ENCODE measurements at places on chromosomes 12 and 14.
A peak's percentile ranks its signal among the peaks of the same experiment; 100 is the strongest.

- peak; percentile 79 for DNase-seq
Measured at GRCh38 chr14:49687942-49688700, at the start of gene POLE2. Gene POLE2, minus strand, starts transcription at chr14:49688214. Its CDS starts 11 bp downstream, at chr14:49688203.

- DNase-seq, result no peak
Measured at GRCh38 chr12:101841069-101841468, 10.3 kb upstream of the GNPTAB start.

DNA sequence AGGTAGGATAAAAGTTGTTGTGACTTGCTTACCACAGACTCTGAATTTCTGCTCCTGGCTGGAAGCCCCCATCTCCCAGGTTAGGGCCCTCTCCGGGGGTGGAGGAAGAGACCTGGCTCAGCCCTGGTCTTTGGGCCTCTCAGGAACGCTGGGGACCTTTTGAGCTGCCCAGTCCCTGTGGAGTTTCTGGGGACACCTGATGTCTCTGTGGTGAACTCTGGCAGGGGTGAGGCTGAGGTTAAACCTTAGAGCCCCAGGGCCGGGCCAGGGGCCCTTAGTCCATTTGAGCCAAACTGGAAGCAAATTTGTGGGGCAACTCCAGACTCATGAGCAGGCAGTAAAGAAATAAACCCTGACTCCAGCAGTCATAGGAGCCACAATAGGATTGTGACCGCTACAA lies 112.1 kb downstream of the ADGRD1 start:
- DNase-seq, result no peak

DNA sequence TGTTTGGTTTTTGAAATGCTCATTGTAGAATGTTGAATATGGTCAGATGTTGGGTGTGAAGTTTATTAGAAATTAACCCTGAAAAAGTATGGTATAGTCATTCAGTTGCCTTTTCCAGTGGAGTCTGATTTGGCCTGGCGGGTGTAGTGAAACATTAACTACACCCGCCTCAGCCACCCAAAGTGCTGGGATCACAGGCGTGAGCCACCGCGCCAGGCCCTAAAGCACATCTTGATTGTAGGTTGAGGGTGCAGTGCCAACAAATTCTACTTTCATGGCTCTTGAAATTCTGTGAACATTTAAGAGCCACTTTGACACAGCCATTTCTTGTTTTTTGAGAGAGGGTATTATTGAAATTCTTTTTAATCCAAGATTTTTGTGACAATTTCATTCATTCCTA lies 624.9 kb downstream of the DIO2 start:
- no peak for DNase-seq

GRCh38 chr12:108858311-108859074 lies 1.1 kb upstream of the SSH1 start:
- DNase-seq, result no peak

- DNase-seq, result no peak
Measured at GRCh38 chr14:104830781-104831180, 29.9 kb downstream of the ZBTB42 start.

DNA sequence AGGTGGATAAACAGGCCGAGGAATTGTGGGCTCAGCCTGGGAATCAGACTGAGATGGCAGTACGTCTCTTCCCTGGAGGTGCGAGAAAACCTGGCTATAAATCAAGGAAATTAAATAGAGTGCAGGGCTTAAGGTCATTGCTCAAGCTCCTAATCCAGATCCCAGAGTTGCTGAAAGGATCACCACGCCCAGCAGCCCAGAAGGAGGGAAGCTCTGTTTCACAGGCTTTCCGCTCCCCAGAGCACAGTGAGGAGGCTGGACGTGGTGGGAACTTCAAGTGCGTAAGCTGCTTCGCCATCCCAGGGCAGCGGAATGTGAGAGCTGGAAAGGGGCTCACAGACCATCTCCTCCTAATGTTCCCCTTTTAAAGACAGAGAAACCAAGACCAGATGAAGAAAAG lies 651.6 kb upstream of the TBX3 start:
- no peak for DNase-seq

DNA sequence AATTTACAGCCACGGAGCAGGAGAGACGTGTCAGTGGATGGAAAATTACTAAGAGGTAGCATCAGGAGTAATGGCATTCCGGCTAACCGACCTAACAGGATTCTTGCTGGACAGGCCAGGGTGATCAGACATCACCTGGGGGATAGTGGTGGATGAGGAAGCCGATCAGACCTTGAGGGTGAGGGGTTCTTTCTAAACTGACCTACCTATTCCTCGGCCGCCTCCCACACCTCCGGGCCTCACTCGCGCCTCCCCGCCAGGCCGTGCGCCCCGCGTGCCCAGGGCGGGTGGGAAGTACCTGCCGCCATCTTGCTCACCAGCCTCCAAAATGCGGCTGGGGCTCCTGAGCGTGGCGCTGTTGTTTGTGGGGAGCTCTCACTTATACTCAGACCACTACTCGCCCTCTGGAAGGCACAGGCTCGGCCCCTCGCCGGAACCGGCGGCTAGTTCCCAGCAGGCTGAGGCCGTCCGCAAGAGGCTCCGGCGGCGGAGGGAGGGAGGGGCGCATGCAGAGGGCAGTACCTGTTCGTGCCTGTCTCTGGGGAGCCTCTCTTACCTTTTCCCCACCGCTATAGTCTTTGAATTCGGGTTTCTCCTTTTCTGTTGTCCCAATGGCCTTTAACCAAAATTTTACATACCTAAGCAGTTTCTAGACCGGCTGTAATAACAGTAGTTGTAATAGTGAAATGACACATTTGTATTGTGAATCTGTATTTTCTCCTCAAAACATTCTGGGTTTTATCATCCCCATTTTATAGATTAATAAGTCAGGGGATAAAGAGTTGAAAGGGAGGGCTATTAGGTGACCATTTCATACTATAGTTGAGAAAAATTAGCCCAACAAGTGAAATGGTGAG lies at the start of gene TMPRSS12:
TSS of gene TMPRSS12 (plus strand) at position 290 of the 857 bp plus-strand sequence. CDS start at position 329, 39 bp downstream.
- peak; percentile 9 for DNase-seq

DNA sequence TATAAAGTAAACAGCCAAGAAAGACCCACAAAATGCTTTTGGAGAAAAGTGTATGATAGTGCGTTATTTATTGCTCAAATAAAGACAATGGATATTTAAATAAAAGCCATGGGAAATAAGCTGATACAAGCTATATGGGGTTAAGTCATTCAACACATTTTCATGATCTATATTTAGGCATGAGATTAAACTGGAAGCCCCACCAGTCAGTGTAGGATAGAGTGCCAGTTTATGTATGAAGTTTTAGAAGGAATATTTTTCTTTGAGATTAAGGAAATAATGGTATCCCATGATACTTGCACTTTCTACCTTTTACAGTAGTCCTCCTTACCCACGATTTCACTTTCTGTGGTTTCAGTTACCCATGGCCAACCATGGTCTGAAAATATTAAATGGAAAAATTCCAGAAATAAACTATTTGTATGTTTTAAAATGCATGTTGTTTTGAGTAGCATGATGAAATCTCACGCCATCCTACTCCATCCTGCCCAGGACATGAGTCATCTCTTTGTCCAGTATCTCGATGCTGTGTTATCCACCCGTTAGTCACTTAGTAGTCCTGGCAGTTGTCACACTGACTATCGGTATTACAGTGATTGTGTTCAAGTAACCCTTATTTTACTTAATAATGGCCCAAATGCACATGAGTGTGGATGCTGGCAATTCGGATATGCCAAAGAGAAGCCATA lies 22.3 kb downstream of the SYT1 start:
- DNase-seq, result no peak

- no peak for DNase-seq
Measured at GRCh38 chr14:31954991-31955390, 122.1 kb upstream of the ARHGAP5 start.

DNA sequence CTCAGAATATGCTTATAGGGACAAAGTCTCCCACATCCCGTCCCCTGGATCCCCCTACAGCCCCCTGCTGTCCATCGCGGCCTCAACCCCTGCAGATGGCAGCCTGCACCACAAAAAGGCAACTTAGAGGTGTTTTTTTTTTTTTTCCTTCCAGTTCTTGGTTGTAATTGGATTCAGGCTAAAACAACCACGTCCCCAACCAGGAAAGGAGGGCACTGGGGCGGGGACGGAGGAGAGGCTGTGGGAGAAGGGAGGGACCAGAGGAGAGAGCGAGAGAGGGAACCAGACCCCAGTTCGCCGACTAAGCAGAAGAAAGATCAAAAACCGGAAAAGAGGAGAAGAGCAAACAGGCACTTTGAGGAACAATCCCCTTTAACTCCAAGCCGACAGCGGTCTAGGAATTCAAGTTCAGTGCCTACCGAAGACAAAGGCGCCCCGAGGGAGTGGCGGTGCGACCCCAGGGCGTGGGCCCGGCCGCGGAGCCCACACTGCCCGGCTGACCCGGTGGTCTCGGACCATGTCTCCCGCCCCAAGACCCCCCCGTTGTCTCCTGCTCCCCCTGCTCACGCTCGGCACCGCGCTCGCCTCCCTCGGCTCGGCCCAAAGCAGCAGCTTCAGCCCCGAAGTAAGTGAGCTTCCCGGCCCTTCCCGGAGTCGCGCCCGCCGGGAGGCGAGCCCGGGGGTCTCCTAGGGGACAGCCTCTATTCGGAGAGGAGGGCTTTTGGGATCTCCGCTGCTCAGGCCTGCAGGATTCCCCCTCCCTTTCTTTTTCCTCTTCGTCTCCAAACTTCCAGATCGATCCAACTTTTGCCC lies at the start of gene MMP14:
TSS of gene MMP14 (plus strand) at position 285 of the 813 bp plus-strand sequence. CDS start at position 518, 233 bp downstream.
- no peak for DNase-seq

- no peak for DNase-seq
Measured at GRCh38 chr14:85533861-85534291, 3.9 kb downstream of the FLRT2 start.

- no peak for DNase-seq
Measured at GRCh38 chr12:94318181-94318580, 141.5 kb downstream of the CEP83 start.

GRCh38 chr14:52789118-52789517 lies 2.3 kb downstream of the GNPNAT1 start:
- no peak for DNase-seq

DNA sequence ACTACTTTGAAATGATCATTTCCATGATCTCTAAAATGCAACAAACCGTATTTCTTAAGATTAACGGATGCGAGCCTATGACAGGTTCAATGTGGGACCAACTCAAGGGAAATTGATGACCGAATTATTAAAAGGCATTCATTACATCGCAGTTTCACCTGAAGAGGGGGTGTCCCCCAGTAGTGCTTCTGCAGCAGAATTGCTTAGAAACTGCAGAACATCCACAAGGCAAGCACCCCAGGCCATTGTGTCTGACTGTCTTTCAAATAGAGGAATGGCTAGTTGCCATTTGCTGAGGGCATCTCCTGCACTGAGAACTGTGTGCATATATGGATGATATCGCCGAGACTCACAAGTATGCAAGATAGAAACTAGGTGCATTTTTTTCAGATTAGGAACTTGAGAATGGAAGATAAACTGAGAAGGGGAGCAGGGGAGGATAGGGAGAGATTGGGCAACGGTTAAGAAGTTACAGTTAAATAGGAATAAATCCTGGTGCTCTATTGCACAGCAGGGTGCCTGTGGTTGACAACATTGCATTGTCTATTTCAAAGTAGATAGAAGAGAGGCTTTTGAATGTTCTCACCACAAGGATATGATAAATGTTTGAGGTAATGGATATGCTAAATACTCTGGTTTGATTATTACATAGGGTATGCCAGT lies 234.3 kb upstream of the PLEKHG7 start:
- DNase-seq, result no peak

- no peak for DNase-seq
Measured at GRCh38 chr14:104292084-104292970, 153.9 kb downstream of the KIF26A start.

GRCh38 chr14:93263416-93263815 lies 56.4 kb downstream of the UBR7 start:
- no peak for DNase-seq

DNA sequence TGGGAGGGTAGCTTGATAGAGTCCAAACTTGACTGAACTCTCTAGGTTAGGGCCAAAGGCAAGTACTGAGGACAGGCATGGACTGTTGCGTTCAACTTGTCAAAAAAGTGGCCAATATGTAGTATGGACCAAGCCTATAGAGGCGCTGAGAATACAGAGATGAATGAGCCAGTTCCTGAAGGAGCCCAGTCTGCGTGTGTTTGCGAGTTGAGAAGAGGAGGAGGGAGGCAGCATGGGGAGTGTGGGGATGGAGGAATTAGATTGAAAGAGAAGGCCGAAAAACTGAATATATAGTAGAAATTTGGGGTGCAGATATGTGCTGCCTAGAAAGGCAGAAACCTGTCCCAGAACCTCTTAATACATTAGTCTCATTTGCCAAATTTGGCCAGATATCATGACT lies 412.4 kb downstream of the PCNX1 start:
- no peak for DNase-seq

- no peak for DNase-seq
Measured at GRCh38 chr14:56759633-56760032, 50.6 kb downstream of the OTX2 start.

DNA sequence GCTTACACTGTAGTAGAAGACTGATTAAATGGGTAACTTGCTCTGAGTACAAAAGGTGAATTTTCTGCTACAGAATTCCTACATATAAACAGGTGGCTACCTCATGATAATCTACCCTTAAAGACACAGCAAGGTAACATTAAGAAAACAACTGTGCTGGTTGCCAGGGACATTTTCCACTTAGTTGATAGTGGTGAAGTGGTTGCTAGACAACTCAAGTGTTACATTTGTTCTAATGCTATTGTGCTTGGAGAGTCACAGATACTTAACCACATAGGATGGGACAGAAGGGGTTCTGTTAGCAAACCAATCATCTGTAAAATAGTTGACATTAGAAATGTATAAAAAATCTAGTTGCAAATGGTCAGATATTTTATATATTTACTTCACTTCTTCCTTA lies 870.3 kb upstream of the SEL1L start:
- DNase-seq, result no peak

- no peak for DNase-seq
Measured at GRCh38 chr14:102530828-102531478, 21.4 kb upstream of the ANKRD9 start.

GRCh38 chr12:12930633-12931219 lies 21.2 kb downstream of the GPRC5D start:
- no peak for DNase-seq

DNA sequence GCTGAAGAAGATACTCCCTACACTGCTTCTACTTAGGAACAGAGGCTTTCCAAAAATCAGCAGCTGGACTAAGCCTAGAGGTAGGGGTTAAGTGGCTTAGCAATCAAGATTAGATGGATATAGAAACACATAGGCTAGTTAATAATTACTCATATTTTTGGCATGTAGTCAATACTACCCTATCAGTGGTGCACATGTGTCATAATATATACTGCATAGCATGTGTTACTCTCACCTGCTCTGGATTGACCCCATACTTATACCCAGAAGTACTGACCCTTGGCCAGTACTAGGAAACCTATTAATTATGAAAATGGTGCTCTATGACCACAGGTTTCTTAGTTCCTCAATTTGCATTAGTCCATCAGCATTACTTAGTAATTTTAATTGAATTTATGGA lies 528.4 kb upstream of the LMO3 start:
- DNase-seq, result no peak

Measured in iPS DF 6.9 (cell line).